Cardiac septum (tissue), 1 donor: ENCODE measurements at places on chromosomes 7 and 10. TPM values are rescaled to one million over a fixed set of nuclear protein-coding genes. Genes with fewer than 3 reads are reported as not detected.

GRCh38 chr10:15433850-15434537 lies 62.9 kb upstream of the FAM171A1 start:
- DNase-seq, result no peak

The KLF14 gene
- not detected for total RNA-seq

The REEP3 gene
- 38.9 TPM for total RNA-seq

- DNase-seq, result no peak
Measured at GRCh38 chr10:92880233-92880861, 32.0 kb downstream of the EXOC6 start.

- DNase-seq, result no peak
Measured at GRCh38 chr10:35579726-35580422, 25.3 kb upstream of the GJD4 start.

DNA sequence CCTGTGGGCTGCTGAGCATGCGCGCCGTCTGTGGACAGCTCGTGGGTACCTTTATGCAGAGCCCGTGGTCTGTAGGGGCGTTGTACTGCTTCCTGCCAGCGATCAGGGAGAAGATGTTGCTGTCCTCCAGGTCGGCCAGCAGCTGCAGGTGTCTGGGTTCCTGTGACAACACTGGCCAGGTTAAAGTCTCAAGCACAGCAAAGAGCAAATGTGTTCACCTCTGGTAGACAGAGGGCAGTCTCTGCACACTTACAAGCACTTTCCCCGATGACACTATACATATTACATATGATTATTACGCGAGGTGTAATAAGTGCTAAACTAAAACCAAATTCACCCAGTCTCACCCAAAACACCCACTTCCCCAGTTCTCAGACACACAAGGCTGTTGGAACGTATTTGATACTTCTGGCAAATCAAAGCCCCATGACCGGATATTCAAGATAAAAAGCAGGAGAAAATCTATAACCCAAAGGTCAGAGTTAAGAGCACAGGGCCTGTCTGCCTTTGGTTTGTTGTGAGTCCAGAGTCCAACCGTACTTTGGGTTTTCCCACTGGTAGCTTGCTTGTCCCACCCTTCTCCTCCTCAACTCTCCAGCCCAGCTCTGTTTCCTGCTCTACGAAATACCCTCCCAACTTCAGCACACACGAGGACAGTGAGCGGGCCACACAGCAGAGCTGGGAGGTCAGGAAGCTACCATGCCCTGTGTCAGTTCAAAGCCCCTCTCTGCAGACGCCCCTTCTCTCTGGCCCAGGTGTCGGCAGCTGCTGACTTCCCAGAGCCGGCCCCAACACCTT lies 49.7 kb upstream of the DDC start:
- DNase-seq, result no peak

The BLNK gene
- total RNA-seq, result 0.86 TPM

- no peak for DNase-seq
Measured at GRCh38 chr7:18555120-18555519, 59.6 kb downstream of the HDAC9 start.

The TRDMT1 gene
- total RNA-seq, result 4.2 TPM

GRCh38 chr7:144682581-144683280 lies 153.1 kb downstream of the TPK1 start:
- DNase-seq, result no peak

The DPCD gene
- total RNA-seq, result 17.5 TPM

GRCh38 chr10:99484626-99485581 lies 47.8 kb upstream of the NKX2-3 start:
- no peak for DNase-seq

- no peak for DNase-seq
Measured at GRCh38 chr10:16297642-16298041, 139.2 kb upstream of the PTER start.

The CTAGE8 gene
- total RNA-seq, result not detected

The ITIH2 gene
- not detected for total RNA-seq
